MM.1S (cell line): ENCODE measurements at places on chromosomes 11 and 22.

GRCh38 chr11:82756765-82757639 lies 23.3 kb upstream of the FAM181B start:
- peak; percentile 42 for DNase-seq

GRCh38 chr11:121953122-121953521 lies 162.9 kb downstream of the BLID start:
- DNase-seq = no peak

DNA sequence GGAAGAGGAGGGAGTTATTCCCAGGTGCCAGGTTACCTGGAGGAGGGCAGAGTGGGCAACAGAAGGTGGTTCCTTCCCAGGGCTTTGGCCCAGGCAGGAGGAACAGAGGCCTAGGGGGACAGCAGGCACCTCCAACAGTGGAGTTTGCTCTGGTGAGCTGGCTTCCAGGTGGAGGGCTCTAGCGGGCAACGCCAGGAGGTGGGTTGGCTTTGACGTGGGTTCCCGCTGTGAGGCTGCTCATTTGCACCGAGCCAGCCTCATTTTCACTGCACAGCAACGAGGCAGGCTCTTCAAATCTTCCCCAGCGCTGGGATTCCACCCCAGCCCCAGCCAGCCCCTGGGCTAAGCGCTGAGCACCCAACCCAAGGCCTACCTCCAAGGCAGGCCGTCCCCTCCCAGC lies 8.1 kb downstream of the IGSF9B start:
- DNase-seq = no peak

DNA sequence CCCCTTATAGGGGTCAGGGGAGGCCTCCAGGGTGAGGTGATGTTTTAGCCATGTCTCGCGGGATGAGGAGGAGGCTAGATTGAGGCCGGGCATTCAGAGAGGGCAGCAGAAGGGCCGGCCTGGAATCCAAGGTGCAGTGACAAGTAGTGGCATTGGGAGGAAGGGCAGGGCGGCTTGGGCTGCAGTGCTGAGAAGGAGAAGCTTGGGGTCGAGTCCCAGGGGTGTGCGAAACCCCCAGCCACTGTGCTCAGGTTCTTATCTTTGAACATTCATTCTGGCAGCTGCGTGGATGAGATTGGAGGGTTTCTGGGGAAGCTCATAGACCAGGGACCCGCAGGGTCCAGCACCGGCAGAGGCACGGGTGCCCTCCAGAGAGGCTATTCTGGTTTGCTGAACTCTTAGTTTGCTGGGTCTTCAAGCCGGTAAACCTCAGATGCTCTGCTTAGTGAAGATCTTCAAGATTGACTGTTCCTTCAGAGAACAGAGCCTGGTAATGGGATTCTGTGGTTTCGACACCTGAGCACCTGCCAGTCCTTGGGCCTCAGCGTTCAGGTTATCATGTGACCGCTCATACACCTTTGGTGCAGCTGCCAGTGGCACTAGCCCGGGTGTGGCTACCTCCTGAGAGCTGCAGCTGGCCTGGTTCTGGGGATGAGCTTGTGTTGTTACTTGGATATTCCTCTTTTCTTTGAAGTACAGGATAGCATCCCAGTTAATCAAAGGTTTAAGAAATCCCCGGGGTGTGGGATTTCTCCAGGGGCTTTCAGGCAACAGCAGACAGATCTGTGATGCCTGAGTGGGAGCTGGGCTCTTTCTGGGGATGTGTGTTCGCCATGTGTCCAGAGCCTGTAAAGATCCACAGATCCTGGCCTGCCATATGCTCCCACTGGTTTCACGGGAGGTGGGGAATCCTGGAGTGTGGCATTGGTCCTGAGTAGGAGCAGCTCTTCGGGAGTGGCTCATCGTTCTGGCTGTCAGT lies 152.8 kb downstream of the TBC1D22A start:
- peak; percentile 92 for DNase-seq

- DNase-seq = no peak
Measured at GRCh38 chr11:128963744-128964325, 21.2 kb upstream of the TP53AIP1 start.

- no peak for DNase-seq
Measured at GRCh38 chr11:27998552-27998951, 109.4 kb downstream of the KIF18A start.

DNA sequence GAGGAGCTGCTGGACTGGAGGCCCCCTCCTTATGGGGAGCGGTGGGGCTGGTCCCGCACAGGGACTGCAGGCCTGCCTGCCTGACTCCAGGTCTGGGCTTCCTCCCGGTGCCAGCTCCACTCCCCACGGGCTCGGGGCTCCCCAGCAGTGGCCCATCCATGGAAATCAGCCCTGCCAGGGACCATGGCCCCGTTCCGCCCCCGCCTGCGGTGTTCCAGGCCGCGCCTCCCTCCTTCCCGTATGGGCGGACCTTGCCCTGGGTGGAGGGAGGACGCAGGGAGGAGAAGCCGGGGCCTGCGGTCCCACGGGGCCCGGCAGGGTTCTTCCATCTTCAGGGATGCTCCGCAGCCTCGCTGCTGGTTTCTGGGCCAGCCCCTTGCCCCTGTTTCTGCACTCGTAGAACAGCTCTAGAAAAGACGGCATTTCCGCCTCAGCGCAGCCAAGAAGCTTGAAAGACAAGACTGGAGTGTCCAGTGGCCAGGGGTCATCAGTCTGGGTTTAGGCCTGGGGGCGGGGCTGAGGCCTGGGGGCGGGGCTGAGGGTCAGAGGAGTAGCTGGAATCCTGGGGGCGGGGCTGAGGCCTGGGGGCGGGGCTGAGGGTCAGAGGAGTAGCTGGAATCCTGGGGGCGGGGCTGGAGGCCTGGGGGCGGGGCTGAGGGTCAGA lies 1330.6 kb downstream of the BRD1 start:
- no peak for DNase-seq

GRCh38 chr22:37624017-37624365 lies 15.4 kb downstream of the GGA1 start:
- no peak for DNase-seq

DNA sequence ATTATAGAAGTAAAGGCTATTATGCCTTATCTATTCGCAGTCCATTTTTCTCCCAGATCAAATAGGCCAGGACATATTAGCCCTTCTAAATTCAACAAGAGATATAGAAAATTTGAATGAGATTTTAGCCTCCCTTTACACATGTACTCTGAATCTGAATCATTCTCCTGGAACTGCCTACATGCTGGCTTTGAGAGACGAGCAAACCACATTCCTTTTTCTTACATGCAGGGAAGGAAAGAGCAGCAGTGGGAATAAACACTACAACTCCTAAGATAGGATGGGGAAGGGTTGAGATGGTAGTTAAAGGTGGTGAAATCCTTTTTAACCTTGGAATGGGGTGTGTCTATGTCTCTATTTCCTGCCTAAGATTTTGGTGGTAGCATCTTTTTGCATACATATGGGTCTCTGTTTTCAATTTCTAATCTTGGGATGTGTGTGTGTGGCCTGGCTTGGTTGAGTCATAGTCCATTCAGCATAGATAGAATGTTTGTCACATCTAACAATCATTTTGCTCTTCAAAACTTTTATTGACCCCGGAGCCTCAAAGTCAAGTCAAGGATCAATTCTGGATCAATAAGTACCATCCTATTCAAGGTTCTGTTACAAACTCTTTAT lies 11.1 kb upstream of the OOSP2 start:
- DNase-seq = no peak

- no peak for DNase-seq
Measured at GRCh38 chr11:124872741-124873140, 7.5 kb downstream of the ROBO3 start.

GRCh38 chr11:14054116-14055107 lies 91.9 kb downstream of the SPON1 start:
- DNase-seq = no peak

- no peak for DNase-seq
Measured at GRCh38 chr11:58922479-58922878, 16.8 kb upstream of the GLYATL1 start.

GRCh38 chr11:75558939-75559843 lies 2.9 kb upstream of the SERPINH1 start:
- no peak for DNase-seq

DNA sequence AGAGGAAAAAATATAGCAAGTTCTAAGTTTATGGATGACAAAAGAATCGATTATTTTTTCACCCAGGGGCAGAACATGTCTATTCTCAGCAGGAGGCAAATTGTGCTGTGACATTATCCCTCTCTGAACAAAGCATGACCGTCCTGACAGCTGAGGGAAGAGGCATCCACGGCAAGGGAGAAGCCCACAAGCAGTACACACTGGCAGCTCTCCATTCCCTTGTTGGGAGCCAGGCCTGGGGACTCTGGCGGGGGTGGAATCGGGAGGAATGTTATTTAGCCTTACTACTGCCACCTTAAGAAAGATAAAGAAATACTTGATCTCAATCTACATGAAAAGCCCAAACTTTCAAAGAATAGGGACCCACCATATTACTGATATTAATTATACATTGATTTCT lies 3.4 kb downstream of the KIRREL3 start:
- no peak for DNase-seq

DNA sequence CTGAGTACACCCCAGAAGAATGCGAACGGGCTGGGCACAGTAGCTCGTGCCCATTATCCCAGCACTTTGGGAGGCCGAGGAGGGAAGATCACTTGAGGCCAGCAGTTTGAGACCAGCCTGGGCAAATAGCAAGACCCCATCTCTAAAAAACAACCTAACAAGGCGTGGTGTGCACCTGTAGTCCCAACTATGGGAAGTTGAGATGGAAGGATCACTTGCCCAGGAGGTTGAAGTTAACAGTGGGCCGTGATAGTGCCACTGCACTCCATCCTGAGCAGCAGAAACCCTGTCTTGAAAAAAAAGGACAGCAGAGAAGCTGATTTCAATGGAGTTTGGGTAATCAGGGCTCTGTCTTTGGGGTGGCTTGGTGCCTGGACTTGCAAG lies 3.3 kb downstream of the RPLP2 start:
- no peak for DNase-seq
